Coronary artery (tissue), 2 donors: ENCODE measurements at places on chromosomes 2 and 18.

DNA sequence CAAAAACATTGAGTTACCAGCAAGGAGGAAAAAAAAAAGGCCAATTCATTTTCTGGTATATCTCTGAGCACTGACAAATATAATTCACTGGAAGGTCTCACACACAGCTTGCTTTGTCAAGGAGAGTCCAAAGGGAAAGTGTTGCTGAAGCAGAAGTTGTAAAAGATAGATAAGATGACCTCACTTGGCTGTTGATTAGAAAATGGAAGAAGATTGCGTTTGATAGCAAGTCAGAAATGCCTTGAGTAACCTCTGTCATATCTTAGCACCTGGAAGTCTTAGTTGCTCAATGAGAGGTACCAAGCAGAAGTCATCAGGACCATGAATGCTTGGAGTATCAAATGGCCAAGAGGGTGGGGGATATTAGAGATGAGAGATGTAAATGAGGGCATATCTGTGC is 105.2 kb downstream of the FSHR start:
- DNase-seq, result no peak

GRCh38 chr2:209984291-209984690 is 18.1 kb upstream of the RPE start:
- no peak for DNase-seq

- DNase-seq, result no peak
These were observed 79.6 kb downstream of the MSTN start for GRCh38 chr2:189982780-189983394.

DNA sequence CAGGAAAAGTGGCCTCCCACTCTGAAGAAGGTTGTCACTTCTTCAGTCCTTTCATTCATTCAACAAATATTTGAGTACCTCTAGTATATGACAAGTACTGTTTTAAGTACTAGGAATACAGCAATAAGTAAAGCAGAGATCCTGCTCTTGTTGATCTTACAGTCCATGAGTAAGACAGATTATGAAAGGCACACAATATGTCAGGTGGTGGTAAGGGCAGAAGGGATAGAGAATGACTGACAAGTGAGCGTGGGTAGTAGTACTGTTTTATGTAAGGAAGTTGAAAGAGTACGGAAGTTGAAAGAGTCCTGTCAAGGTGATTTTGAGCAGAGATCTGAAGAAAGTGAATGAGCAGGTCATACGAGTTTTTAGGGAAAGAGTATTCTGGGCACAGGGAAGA is 111.3 kb downstream of the GALNT1 start:
- DNase-seq, result no peak

GRCh38 chr18:74508366-74508765 is 12.2 kb downstream of the CNDP2 start:
- no peak for DNase-seq

DNA sequence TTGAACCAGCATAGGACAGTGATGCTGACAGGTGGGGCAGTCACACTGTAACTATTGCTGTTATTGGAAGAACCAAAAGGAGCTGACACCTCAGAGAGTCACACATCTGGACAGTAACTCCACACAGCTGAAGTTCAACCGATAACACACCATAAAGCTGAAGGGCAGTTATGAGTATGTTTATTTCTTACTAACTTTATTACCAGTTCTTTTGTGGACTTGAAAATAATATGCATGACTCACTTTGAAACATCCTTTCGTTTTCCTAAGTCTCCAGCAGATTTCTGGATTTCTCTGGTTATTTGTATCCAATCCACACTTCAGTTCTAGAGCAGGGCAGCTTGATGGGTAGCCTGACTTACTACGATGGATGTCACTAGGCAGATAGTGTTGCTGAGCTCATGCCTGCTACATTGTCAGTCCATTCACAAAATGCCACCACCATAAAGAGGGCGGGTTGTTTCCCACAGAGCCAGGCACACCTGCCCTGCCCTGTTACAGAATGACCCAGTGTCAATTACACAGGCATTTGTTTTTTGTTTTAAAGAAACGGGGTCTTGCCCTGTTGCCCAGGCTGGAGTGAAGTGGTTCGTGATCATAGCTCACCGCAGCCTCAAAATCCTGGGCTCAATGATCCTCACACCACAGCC is 8.4 kb upstream of the AGBL5 start:
- DNase-seq, result no peak

DNA sequence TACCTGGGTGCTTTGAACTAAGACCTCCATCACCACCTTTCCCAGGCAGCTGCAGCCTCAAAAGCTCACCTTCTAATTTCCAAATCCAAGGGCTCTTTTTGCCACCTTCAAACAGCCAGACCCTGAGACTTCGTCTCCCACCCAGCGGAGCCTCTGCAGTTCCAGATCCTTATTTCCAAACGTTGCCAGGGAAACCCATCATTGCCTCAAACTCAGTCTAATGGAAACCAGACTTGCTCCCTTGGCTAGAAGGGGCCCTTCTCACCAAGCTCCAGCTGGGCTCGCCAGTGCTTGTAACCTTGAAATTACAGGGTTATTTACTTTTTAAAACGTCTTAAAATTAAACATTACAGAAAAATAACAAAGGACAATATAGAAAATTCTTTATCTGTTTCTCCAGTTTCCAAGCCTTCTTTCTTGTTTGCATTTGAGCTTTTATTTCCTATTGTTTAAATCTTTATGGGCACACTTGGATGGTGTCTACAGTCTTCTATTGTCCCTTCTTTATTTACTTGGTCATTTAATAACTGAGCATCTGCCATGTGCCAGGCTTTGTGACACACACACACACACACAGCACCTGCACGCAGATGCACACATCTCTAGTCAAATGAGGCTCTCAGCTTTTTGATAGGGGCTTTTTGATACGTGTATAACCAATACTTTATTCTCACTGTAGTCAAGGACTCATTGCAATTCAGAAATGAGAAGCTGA is 36.1 kb downstream of the TRPM8 start:
- DNase-seq, result no peak

- no peak for DNase-seq
These were observed 24.1 kb upstream of the HNMT start for GRCh38 chr2:137940154-137940553.

DNA sequence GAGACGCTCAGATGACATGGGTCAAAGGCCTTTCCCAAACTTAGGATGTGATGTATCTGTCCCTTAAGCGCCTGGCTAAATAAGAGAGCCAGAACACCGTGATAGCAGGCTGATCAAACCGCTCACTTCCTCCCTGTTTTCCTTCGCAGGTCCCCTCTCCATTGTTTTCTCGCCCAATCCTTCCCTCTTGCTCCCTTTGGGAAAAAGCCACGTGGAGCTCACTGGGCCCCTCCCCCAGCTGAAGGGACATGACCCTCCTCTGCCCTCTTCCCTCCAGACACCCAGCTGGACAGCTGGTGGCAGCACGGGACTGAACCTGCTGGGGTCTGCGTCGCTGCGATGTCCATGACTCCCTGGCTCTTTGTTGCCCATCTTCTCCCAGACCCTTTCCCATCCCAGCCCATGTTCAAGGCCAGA is 201.7 kb downstream of the TNS1 start:
- peak; percentile 73 for DNase-seq

GRCh38 chr2:233174137-233174536 is 77.3 kb upstream of the ATG16L1 start:
- DNase-seq, result no peak

GRCh38 chr2:109000738-109001137 is 11.7 kb upstream of the EDAR start:
- no peak for DNase-seq

DNA sequence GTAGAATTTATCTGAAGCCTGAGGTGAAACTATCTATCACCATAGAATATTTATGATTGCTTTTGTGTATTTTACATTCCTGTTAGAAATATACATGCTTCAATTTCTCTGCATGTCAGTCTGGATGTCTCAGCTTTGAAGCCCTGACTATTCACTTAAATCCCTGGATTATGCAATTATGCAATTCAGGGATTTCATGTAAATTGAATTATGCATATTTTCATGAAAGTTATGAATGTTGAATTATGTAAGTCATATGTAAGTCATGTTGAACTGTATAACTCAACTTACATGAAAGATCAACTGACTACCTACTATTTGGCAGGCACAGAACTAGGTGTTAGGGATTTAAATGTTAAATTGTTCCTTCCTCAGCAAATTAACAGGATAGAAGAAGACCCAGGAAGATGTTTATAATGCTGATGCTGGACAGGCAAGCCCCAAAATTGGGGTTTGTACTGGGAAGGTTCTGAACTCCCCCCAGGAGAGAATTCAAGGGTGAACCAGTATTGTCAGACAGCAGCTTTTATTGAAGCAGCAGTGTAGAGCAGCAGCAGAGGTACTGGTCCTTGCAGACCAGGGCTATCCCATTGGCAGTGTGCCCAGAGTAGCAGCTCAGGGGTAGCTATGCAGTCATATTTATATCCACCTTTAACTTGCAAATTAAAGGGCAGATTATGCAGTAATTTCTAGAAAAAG is 236.5 kb downstream of the ZNF804A start:
- DNase-seq, result no peak

- DNase-seq, result no peak
These were observed 385.8 kb downstream of the GALR1 start for GRCh38 chr18:77635451-77635850.

GRCh38 chr2:42324244-42324643 is 36.8 kb downstream of the COX7A2L start:
- no peak for DNase-seq

DNA sequence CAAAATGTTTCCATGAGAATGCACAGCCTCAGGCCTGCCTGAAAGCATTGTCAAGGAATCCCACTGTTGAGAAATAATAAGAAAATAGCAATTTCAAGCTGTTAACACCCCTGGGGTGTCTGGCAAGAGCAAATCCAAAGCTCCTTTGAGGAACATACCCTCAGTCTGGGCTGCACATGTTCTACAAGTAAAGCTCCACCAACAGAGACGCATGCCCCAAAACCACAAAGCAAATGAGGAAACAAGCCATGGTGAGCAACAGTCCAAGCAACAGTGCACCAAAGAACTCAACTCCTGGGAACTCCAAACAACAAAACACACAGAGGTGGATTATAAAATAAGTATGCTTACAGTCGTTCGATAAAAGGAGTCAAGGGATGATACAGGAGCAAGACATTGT is 40.3 kb downstream of the CYP27C1 start:
- DNase-seq, result peak; percentile 17
